Uterine smooth muscle cell (primary cell): ENCODE measurements at places on chromosomes 1 and 21. TPM values are rescaled to one million over a fixed set of nuclear protein-coding genes. Genes with fewer than 3 reads are reported as not detected.

PHACTR4 gene
- total RNA-seq = 5.2 and 5.9 TPM in 2 replicates

COL8A2 gene
- 5.0 and 12.5 TPM in 2 replicates for total RNA-seq

RHCE gene
- 0.75 and 0.77 TPM in 2 replicates for total RNA-seq

OSCP1 gene
- total RNA-seq = 7.7 and 15.5 TPM in 2 replicates

REG4 gene
- not detected in 2 replicates for total RNA-seq

CCDC17 gene
- 0.77 and 0.87 TPM in 2 replicates for total RNA-seq

TMEM81 gene
- total RNA-seq = 1.1 and 1.2 TPM in 2 replicates

LRRC7 gene
- total RNA-seq = not detected in 2 replicates

FMO4 gene
- 1.7 and 4.0 TPM in 2 replicates for total RNA-seq

FAM72D gene
- total RNA-seq = 1.00 and 2.0 TPM in 2 replicates

SUSD4 gene
- total RNA-seq = 0.44 TPM in 1 of 2 replicates, not detected in the other

CD5L gene
- total RNA-seq = not detected in 2 replicates

IFI44L gene
- 2.7 and 4.5 TPM in 2 replicates for total RNA-seq

RGS16 gene
- 0.22 and 1.00 TPM in 2 replicates for total RNA-seq

GJC2 gene
- 7.4 and 9.7 TPM in 2 replicates for total RNA-seq

ATP1A2 gene
- 0.37 TPM in 1 of 2 replicates, not detected in the other for total RNA-seq

DOP1B gene
- 21.6 and 25.7 TPM in 2 replicates for total RNA-seq

CELA3B gene
- total RNA-seq = not detected in 2 replicates
